ENCODE measurements at places on chromosomes 12 and 14.
A peak's percentile ranks its signal among the peaks of the same experiment; 100 is the strongest.

GRCh38 chr14:99683619-99684409 is at the start of gene CYP46A1:
CYP46A1 (plus strand) TSS chr14:99684298; CDS start chr14:99684418, 120 bp downstream.
- peak; percentile 100 for DNase-seq

DNA sequence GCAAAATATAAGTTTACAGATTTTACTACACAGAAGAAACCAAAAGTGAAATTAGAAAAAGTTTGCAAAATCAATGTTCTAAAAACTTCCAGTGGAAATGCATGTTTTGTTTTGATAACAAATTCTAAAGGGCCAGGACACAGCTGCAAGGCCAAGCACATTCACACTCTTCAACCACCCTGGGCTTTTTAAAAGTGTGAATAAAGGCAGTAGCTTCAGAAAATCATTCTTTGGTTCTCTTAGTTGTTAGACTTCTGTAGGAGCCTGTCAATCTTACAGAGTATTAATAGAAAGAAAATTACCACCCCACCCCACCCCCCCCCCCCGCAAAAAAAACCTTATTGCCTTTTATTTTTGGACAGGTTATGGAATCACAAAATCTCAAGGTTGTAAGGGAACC is 105.2 kb upstream of the EGLN3 start:
- DNase-seq, result no peak

DNA sequence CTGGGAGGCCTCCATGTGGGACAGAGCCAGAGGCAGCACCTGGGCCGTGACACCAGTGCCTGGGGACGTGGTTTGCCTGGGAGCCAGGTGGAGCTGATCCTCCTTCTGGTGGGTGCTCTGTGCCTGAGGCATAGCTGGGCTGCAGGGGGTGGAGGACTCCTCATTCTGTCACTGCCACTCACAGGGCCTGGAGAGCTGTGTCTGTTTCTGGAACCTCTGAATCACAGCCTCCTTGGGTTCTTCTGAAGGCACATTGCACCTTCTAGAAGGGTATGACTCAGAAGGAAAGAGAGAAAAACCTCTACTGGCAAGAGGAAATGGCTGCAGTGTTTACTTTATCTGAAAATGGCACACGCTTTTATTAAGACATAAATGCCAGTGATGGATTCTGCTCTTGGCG is 659.8 kb downstream of the VRK1 start:
- no peak for DNase-seq

DNA sequence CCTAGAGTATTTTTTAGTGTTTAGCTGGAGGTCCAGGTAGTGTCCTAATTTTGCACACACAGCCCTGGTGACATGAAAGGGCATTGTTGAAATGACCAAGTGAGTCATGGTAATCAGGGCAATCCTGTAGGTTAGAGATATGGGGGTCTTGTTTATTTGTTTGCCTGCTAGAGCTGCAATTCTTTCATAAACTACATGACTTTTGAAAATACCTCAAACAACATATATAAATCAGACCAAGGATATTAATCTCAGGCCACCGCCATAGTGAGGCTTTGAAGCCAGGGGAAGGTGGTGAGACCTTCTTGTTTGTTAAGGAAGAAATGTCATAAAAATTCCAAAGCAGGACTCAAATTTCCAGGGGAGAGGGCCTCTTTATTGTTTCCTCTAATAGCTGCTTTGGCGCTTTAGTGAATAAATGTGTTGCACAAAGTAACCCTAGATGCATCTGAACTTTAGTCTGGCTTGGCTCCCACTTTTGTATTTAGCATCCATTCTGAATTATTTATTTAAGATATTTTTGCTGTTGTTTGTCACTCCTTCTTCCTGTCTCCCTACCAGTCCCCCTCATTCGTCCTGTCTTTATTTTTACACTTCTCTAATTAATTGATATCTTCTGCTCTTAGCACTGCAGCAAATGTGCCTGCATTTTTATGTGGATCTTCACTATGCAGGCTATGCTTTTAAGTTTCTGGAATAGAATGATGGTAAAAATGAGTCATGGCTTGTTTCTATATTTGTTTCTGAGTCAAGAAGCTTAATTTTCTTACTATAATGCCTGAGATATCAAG is 430.3 kb downstream of the RAD51B start:
- DNase-seq, result no peak

GRCh38 chr12:114272071-114272470 is 133.9 kb downstream of the TBX5 start:
- DNase-seq, result no peak

- no peak for DNase-seq
Measured at GRCh38 chr14:31346097-31346496, 74.3 kb downstream of the HEATR5A start.

DNA sequence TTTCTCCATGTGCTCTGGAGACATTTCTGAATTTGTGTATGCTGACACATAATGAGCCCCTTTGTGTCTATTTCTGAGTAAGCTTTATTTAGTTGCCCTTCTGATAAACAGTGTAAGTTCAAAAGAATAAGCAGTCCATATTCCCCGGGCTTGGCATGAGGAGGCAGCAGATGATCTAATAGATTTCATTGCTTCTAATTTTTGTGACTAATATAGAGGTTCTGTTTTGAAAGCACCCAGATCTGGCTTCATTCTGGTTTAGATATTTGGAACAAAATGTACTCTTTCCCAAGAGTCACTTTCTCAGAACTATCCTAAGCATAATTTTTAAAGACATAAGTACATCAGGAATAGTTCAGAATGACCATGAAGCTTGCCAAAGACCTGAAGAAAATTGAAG is 290.9 kb downstream of the BTG1 start:
- no peak for DNase-seq

Measured in Karpas-422 (cell line).